Stimulated activated CD8-positive, alpha-beta memory T cell treated with anti-CD3 and anti-CD28 coated beads, Interleukin-4, amount 100 ng/mL, for 1 hour (primary cell): ENCODE measurements at places on chromosomes 4 and X.

GRCh38 chr4:70660106-70660505 lies 6.2 kb downstream of the JCHAIN start:
- DNase-seq: no peak

DNA sequence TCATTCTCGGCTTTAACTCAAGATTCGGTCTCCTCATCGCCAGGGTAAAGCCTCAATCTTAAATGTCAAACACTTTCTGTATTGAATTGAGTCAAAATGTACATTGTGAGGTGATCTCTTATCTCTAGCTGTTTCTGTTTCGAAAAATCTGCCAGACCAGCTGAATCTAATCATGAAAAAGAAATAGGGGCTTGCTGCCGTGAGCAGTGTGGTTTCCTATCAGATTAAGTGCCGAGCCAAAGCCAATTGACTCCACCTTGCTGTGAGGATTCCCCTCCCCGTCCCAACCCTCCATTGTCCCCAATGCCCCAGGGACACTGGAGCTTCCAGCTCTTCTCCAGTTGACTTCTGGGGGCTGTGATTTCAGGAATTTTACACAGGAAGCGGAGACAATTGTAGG lies 12.5 kb upstream of the CRLF2 start:
- no peak for DNase-seq

- no peak for DNase-seq
Measured at GRCh38 chrX:153829799-153830639, at the start of gene PDZD4. TSS of gene PDZD4 (minus strand) at chrX:153830544. CDS start at chrX:153830298, 246 bp downstream.

GRCh38 chr4:185904381-185904780 lies 92.4 kb upstream of the SORBS2 start:
- DNase-seq: no peak

DNA sequence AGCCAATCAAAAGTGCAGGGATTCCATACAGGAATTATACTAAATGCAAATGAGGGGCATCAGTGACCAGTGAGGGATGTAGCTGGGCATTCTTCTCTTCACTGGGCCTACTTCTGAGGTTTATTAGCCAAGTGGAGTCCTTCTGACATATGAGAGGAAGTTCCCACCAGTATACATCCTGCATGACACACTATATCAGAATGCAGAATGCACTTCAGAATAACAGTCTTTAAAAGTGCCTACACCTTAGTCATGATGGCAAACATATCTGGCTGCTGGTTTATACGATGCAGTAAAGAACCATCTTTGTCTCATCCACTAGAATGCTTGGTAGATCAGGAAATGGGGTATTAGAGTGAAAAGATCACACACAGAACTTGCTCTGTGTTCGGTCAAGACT lies 180.3 kb upstream of the PPARGC1A start:
- DNase-seq: no peak

GRCh38 chr4:131764730-131765129 lies 1384.4 kb upstream of the PCDH10 start:
- no peak for DNase-seq

- no peak for DNase-seq
Measured at GRCh38 chrX:125622899-125623298, 303.2 kb downstream of the TEX13C start.
